HuH-7.5 (cell line): ENCODE measurements at places on chromosomes 3 and 15.

GRCh38 chr3:97959872-97960271 lies 12.4 kb downstream of the RIOX2 start:
- no peak for DNase-seq

- DNase-seq, result no peak
These were observed 164.8 kb downstream of the SYNPR start for GRCh38 chr3:63442918-63443317.

DNA sequence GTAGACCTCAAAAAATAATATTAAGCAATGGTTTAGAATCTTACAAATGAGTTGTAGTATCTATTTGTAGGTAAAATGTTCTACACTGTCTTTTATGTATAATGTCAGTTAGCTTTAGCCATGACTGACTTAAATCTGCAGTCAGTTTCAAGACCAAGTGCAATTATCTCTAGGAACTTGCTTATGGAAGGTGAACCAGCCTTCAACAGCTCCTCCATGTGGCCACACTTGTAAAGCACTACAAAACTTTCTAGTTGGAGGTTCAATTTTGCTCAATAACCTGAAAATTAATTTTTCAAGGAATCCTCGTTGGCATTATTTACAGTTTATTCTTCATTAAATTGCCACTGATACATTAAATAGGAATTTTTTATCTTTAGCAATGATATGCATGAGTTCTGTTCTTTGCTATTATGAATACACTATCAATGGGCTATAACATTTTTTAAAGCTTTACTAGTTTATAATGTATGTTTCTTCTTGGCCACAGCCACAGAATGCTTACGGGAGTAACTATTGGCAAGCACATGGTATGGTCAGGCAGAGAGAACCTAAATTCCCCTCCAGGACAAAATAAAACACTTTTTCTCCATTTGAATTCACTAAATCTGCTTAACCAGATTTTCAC lies 315.3 kb upstream of the UBE2E2 start:
- no peak for DNase-seq

- DNase-seq, result no peak
These were observed 37.0 kb downstream of the ZNF710 start for GRCh38 chr15:90037961-90038631.

- DNase-seq, result no peak
These were observed 70.1 kb upstream of the SGO1 start for GRCh38 chr3:20256144-20256543.

- DNase-seq, result no peak
These were observed 52.5 kb upstream of the ATP2C1 start for GRCh38 chr3:130841357-130841756.

DNA sequence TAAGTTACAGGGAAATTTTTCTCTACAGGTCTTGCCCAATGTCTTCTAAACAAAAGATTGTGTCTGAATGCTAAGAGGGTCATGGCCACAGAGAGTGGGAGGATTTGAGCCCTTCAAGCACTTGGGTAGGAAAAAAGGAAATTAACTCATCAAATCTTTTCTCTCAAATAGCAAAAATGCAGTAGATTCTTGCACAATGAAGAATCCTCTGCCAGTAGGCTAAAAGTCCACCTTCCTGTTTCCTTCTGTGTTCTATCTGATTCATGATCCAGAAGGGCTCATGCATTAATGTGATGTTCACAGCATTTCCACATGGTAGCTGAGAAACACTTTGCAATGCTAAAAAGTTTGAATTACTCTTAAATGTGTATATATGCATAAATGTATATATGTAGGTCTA lies 177.1 kb downstream of the CD47 start:
- no peak for DNase-seq

- no peak for DNase-seq
These were observed 248.4 kb downstream of the ZNF385D start for GRCh38 chr3:21502656-21503055.

DNA sequence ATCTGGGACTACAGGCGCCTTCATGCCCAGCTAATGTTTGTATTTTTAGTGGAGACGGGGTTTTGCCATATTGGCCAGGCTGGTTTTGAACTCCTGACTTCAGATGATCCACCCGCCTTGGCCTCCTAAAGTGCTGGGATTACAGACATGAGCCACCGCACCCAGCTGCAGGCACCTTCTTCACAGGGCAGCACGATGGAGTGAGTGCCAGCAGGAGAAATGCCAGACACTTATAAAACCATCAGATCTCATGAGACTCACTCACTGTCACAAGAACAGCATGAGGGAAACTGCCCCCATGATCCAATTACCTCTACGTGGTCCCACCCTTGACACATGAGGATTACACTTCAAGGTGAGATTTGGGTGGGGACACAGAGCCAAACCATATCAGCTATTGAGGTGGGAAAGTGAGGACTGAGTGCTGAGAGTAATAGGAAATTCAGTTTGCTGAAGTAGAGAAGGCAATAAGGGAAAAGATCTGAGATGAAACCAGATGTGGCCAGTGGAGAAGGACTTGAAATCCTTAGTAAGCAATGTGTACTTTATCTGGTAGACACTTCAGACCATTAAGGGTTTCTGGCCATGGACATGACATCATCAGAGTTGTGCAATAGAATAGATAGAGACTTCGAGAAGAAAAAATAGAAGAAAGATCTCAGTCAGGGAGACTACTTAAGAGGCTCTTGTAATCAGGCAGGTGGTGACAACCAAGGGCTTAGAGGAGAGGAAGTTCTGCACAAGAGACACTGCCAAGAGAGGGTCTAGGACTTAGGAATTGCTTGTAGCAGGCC lies 18.1 kb upstream of the ATP13A5 start:
- DNase-seq, result no peak

- no peak for DNase-seq
These were observed 77.7 kb downstream of the ABHD5 start for GRCh38 chr3:43768381-43768973.

DNA sequence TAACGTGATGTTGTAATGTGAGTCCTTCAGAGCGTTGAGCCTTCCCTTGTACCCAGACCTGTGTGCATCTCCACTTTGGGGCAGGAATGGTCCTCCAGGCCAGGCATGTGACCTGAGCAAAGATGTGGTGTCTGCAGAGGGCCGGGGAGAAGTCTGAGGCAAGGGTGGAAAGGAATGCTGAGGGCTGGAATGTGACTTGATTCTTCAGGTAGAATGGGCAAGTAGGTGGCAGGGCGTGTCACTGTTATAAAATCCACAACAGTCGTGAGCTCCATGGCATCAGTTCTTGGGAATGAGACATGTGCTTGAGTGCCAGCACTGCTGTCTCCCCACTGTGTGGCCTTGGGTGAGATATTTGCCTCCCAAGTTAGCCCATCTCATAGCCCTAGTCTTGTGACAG lies 24.0 kb upstream of the BSN start:
- no peak for DNase-seq

DNA sequence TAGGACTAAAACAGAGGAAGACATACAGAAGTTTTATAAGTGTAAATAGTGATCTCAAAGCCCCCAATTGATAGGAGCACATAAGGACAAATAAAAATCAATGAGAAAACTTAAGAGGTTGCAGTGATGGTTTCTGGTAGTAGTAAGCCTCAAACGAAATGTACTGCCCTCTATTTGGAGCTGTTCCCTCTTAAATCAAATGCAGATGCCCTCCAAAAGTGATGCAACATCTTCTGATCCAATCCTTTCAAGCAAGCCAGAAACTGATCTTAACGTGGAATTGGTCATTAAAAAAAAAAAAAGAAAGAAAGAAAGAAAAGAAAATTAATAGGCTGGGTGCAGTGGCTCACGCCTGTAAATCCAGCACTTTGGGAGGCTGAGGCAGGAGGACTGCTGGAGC lies 259.3 kb downstream of the ZBTB20 start:
- DNase-seq, result no peak

DNA sequence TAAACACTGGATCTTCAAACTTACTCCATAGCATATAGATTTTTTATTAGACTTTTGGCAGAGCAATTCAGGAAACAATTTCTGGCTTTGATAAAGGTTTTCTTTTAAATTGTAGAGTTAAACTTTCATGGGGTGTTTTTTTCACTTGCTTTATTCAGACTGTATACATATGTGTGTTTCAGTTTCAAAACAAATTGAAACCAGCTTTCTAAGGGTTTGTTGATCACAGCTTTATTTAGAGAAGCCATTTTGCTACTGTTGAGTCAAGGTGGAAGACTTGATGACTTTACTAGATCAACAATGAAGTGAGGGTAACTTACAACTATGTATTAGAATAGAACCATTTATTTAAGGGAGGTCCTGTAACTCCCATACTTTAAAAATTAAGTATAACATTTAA lies 6.2 kb downstream of the UBE2E1 start:
- no peak for DNase-seq

GRCh38 chr3:195839260-195840010 lies 27.7 kb upstream of the MUC4 start:
- DNase-seq, result no peak

GRCh38 chr3:42273361-42273760 lies 7.4 kb upstream of the CCK start:
- no peak for DNase-seq

GRCh38 chr3:189530822-189531221 lies 100.4 kb upstream of the TP63 start:
- DNase-seq, result no peak

DNA sequence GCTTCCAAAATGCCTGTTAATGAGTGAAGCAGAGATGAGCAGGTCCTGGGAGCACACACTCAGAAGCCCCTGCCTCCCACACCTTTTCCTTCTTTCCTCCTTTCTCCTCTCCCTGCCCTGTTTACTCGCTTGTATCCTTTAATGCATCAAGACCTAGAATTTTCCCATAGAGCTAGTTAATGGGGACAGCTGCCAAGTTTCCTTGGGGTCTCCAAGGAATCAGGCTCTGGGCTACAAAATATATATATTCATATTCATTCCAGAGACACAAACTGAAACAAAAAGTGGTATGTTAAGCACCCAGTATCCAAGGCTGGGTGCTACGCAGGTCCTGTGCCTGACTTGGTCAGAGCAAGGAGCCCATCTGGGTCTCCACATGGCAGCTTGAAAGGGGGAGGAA lies 235.6 kb downstream of the MYRIP start:
- no peak for DNase-seq

DNA sequence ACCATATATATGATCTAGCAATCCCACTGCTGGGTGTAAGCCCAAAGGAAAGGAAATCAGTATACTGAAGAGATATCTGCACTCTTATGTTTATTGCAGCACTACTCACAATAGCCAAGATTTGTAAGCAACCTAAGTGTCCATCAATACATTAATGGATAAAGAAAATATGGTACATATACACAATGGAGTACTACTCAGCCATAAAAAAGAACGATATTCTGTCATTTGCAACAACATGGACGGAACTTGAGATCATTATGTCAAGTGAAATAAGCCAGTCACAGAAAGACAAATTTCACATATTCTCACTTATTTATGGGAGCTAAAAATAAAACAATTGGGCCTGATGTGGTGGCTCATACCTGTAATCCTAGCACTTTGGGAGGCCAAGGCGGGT lies 21.9 kb upstream of the ARNT2 start:
- no peak for DNase-seq

GRCh38 chr3:50123394-50124051 lies 31.6 kb upstream of the SEMA3F start:
- no peak for DNase-seq

GRCh38 chr3:7025581-7026300 lies 164.8 kb downstream of the GRM7 start:
- DNase-seq, result no peak

DNA sequence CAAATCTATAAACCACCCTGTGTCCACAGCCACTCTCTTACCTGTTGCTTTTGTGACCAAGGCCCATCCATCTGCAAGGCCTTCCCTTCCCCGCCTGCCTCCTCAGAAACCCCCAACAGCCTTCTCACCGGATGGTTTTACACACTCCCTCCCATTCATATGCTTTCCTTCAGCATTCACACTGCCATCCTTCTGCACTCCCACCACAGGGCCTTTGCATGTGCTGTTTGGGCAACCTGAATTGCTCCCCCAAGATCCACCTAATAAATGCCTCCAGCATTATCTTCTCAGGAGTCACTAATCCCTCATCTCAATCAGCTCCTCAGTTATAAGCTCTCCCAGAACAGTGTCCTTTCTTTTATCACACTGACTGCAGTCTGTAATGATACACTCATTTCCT lies 6.0 kb downstream of the CLEC3B start:
- no peak for DNase-seq

- no peak for DNase-seq
These were observed 45.8 kb downstream of the MITF start for GRCh38 chr3:69784954-69785514.

- DNase-seq, result no peak
These were observed 112.9 kb downstream of the ISL2 start for GRCh38 chr15:76449455-76449854.

DNA sequence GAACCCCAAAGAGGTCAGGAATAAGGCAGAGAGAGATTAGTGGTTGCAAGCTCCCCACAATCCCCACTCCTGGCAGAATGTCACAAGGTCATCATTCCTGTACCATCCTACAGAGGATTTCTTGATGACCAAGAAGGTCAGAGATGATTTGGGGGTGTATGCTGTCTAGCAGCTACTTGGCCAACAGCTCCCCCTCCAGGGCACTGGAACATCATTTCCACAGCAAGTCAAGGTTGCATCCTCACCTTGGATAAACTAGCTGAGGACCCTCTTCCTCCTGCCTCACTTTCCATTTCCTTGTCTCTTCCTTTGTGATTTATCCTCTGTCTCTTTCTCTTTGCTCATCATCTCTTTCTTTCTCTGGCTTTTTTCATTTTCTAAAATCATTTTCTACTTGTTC lies 106.3 kb downstream of the PROS1 start:
- DNase-seq, result no peak

GRCh38 chr15:91264651-91265351 lies 164.7 kb downstream of the SV2B start:
- DNase-seq, result no peak

DNA sequence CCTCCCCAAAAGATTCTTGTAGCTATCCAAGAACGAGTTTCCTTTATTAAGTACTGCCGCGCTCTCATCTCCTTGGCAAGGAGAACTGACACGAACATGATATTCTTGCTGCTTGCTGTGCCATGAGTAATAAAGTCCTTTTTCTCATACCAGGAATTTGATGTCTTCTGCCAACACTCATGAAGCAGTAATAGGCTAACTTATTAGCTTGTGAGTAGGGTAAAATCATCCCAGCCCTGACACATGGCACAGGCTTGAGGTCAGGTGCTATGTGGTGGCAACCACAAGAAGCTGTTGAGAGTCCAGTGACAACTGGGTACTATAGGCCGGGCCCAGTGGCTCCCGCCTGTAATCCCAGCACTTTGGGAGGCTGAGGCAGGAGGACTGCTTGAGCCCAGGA lies 22.7 kb upstream of the UBXN7 start:
- DNase-seq, result no peak
